Articular chondrocyte of knee joint (primary cell): ENCODE measurements at places on chromosomes 11 and 22. TPM values are rescaled to one million over a fixed set of nuclear protein-coding genes. Genes with fewer than 3 reads are reported as not detected.

The DERL3 gene
- total RNA-seq, result 0.43 and 0.65 TPM in 2 replicates

The NLRP14 gene
- 0.13 and 0.22 TPM in 2 replicates for total RNA-seq

The SYT13 gene
- total RNA-seq, result 0.13 and 0.32 TPM in 2 replicates

The OR5B21 gene
- 0.22 TPM in 1 of 2 replicates, not detected in the other for total RNA-seq

The POU2AF2 gene
- total RNA-seq, result not detected in 2 replicates

The TBX1 gene
- under 0.01 TPM in 1 of 2 replicates, not detected in the other for total RNA-seq

The UPK2 gene
- total RNA-seq, result 0.22 TPM in 1 of 2 replicates, not detected in the other
